CD8-positive, alpha-beta memory T cell (primary cell): ENCODE measurements at places on chromosomes 2 and 18. TPM values are rescaled to one million over a fixed set of nuclear protein-coding genes. Genes with fewer than 3 reads are reported as not detected.

DNA sequence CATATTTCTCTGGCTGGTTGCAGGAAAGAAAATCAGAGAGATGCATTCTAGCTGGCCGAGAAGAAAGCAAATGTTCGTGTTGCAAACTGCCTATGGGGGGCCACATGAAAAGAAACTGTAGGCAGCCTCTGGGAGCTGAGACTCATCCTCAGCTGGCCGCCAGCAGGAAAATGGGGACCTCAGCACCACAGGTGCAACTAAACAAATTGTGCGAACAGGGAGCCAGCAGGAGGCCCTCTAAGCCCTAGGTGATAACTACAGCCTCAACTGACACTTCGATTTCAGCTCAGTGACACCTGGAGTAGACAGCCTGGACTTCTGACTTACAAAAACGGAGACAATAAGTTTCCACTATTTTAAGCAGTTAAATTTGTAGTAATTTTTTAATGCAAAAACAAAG lies 107.3 kb downstream of the DTNB start:
- no peak for DNase-seq
- H3K4me1 ChIP-seq: no peaks in the 10 kb centered on the region
- no peaks in the 10 kb centered on the region for H3K36me3 ChIP-seq
- no peak overlapping the region for H3K27ac ChIP-seq
- no peak overlapping the region for H3K4me3 ChIP-seq

GRCh38 chr18:70931942-70932814 lies 643.3 kb downstream of the SOCS6 start:
- no peaks in the 10 kb centered on the region for H3K36me3 ChIP-seq
- H3K27me3 ChIP-seq: no peaks in the 10 kb centered on the region
- no peak overlapping the region for H3K4me3 ChIP-seq
- H3K27ac ChIP-seq: no peak overlapping the region

DNA sequence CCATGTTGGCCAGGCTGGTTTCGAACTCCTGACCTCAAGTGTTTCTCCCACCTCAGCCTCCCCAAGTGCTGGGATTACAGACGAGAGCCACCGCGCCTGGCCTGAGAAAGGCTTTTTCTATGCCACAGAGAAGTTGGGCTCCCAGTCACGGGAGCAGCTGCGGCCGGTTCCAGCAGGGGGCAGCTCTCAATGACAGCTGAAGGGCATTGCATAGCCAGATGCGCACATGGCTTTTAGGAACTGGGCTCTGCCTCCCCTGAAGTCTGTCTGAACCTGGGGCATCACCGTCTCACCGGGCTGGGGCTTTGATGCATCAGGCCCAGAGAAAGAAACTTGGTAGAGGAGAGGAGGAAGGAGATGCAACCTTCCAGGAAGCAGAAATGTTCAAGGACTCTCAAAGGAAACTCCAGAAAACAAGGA lies 84.2 kb upstream of the LAPTM4A start:
- no peaks in the 10 kb centered on the region for H3K27me3 ChIP-seq
- H3K36me3 ChIP-seq: no peaks in the 10 kb centered on the region

Gene CCDC148
- not detected for polyA plus RNA-seq

Gene STARD6
- polyA plus RNA-seq: not detected

Gene MOCOS
- polyA plus RNA-seq: 0.07 TPM

DNA sequence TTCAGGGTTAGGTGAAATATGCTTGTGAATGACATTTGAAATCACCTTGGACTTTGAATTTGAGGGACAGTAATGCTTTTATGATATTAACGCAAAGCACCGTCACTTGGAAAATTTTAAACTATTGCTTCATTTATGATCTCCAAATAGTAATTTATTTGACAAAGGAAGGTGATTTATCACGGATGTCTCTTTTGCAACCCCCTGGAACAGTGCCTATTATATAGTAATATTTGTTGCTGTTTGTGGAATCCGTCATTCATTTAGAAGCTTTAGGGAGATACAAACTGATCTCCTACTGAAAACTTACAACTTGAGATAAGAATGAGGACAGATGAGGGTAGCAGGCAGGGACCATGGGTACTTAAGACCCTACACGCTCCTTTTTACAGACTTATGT lies 10.7 kb upstream of the ZEB2 start:
- H3K27me3 ChIP-seq: no peaks in the 10 kb centered on the region
- H3K4me1 ChIP-seq: no peaks in the 10 kb centered on the region
- DNase-seq: no peak

DNA sequence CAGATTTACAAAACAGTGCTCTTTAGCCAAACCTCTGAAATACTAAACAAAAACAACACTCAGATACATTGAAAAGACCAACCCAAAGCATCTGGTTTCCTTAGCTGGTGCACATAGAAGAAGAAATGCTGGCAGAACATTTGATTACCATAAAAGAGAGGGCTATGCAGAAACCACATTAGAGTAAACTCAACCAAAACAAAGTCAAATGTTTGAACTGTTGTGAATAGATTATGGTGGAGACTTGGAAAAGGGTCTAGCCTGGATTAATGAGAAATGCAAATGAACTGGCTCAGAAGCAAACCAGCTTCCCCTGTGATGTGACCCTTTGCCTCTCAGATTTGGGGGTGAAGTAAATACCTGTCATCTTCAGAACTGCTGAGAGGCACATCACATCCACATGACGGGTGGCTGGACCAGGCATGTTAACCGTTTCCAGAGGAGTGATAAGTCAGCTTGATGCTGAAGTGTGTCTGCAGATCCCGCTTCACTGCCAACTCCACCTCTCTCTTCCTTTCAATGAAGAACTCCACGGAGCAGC lies 153.0 kb downstream of the NRP2 start:
- H3K27me3 ChIP-seq: no peaks in the 10 kb centered on the region
- no peak for DNase-seq
- H3K27ac ChIP-seq: no peak overlapping the region
- no peaks in the 10 kb centered on the region for H3K4me1 ChIP-seq
- H3K4me3 ChIP-seq: no peak overlapping the region
- no peaks in the 10 kb centered on the region for H3K36me3 ChIP-seq

GRCh38 chr18:9951022-9951859 lies 37.4 kb downstream of the VAPA start:
- H3K27ac ChIP-seq: no peak overlapping the region
- no peaks in the 10 kb centered on the region for H3K27me3 ChIP-seq
- H3K4me3 ChIP-seq: no peak overlapping the region
- no peak for DNase-seq

- H3K36me3 ChIP-seq: no peaks in the 10 kb centered on the region
- no peaks in the 10 kb centered on the region for H3K27me3 ChIP-seq
- DNase-seq: no peak
Observed at GRCh38 chr2:26705126-26705525, 12.6 kb downstream of the KCNK3 start.

Gene MATN3
- not detected for polyA plus RNA-seq

- DNase-seq: no peak
- no peaks in the 10 kb centered on the region for H3K27me3 ChIP-seq
- H3K4me3 ChIP-seq: no peak overlapping the region
- no peaks in the 10 kb centered on the region for H3K4me1 ChIP-seq
- no peak overlapping the region for H3K27ac ChIP-seq
Observed at GRCh38 chr2:30968660-30969397, 161.6 kb upstream of the CAPN13 start.

Gene GREB1
- 0.16 TPM for polyA plus RNA-seq

- H3K27ac ChIP-seq: no peak overlapping the region
- H3K36me3 ChIP-seq: no peaks in the 10 kb centered on the region
- DNase-seq: no peak
- H3K4me1 ChIP-seq: no peaks in the 10 kb centered on the region
- H3K27me3 ChIP-seq: no peaks in the 10 kb centered on the region
Observed at GRCh38 chr2:214376618-214377285, 34.1 kb upstream of the VWC2L start.

- no peak for DNase-seq
- no peak overlapping the region for H3K4me3 ChIP-seq
- H3K27ac ChIP-seq: no peak overlapping the region
- no peaks in the 10 kb centered on the region for H3K36me3 ChIP-seq
- no peaks in the 10 kb centered on the region for H3K4me1 ChIP-seq
- H3K27me3 ChIP-seq: no peaks in the 10 kb centered on the region
Observed at GRCh38 chr2:213238753-213239495, 45.3 kb upstream of the SPAG16 start.

GRCh38 chr2:120346026-120346666 lies at the start of gene INHBB:
Gene INHBB, plus strand, starts transcription at chr2:120346136. Its CDS starts 53 bp downstream, at chr2:120346189.
- H3K4me3 ChIP-seq: no peak within 1 kb of the TSS
- peaks cover 13% of the 10 kb centered on the region for H3K4me1 ChIP-seq
- no peak within 1 kb of the TSS for H3K27ac ChIP-seq
- no peaks in the 10 kb centered on the region for H3K36me3 ChIP-seq

- no peak for DNase-seq
- no peak overlapping the region for H3K4me3 ChIP-seq
Observed at GRCh38 chr18:50662177-50662576, 102.3 kb downstream of the MAPK4 start.

DNA sequence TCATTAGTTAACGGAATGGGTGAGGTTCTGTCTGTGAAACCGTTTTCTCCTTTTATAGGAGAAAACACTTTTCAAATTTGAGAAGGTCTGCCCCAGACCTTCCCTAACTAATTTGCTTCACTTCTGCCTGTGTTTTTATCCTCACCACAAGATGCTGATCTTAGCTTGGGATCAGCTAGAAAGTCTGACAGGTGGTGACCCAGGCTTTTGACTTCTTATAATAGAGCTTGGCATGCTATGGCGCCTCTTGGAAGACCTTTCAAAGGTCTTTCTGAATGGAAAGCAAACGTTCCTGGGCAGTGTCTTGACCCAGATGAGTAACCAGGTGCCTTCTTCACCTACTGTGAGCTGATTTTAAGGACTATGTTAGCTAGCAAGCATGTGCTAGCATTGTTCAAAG lies 91.4 kb downstream of the LYPD6 start:
- H3K27ac ChIP-seq: no peak overlapping the region
- no peaks in the 10 kb centered on the region for H3K36me3 ChIP-seq
- DNase-seq: no peak
- H3K4me1 ChIP-seq: no peaks in the 10 kb centered on the region
- no peak overlapping the region for H3K4me3 ChIP-seq
- no peaks in the 10 kb centered on the region for H3K27me3 ChIP-seq

- no peak overlapping the region for H3K4me3 ChIP-seq
- no peaks in the 10 kb centered on the region for H3K27me3 ChIP-seq
- no peaks in the 10 kb centered on the region for H3K4me1 ChIP-seq
- no peaks in the 10 kb centered on the region for H3K36me3 ChIP-seq
- H3K27ac ChIP-seq: no peak overlapping the region
Observed at GRCh38 chr2:189128970-189129369, 50.6 kb downstream of the COL5A2 start.

Gene ZNF892
- polyA plus RNA-seq: 0.39 TPM

- H3K27me3 ChIP-seq: no peaks in the 10 kb centered on the region
- no peak for DNase-seq
- no peaks in the 10 kb centered on the region for H3K4me1 ChIP-seq
Observed at GRCh38 chr18:70808481-70809056, 519.7 kb downstream of the SOCS6 start.

Gene GPR39
- not detected for polyA plus RNA-seq

DNA sequence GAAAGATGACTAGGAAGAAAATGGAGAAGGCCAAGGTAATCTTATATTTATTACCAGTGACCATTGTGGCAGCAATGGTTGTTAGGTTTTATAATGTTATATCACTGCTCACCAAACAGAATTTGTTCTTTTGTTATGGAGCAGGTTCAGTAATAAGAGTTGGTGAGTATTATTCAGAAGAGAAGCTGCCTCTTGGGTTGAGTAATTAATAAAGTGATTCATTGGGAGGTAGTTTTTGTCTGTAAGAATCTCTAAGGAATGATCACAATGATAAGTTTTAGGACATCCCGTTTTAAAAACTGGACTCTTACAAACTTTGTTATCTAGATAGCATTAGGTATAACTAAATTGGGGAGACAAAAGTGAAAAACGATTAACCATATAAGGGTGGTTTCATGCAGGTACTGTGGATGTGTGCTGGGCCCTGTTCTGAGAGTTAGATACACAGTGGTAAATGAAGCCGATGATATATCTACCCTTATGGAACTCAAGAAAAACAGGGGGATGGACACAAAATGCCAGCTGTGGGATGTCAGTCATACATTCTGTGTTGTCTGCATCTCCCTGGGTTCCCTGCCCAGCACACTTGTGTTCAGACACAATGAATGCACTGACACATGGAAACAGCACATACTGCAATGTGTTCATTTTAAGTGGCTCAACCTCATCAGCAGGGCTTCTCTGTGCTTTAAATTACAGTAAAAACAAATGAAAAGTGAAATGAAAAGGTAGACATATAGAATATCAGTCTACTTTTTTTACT lies 7.5 kb downstream of the MAP4K4 start:
- no peaks in the 10 kb centered on the region for H3K36me3 ChIP-seq
- no peak overlapping the region for H3K27ac ChIP-seq
- H3K4me3 ChIP-seq: no peak overlapping the region

- no peak for DNase-seq
- H3K27me3 ChIP-seq: no peaks in the 10 kb centered on the region
- no peaks in the 10 kb centered on the region for H3K36me3 ChIP-seq
- no peak overlapping the region for H3K27ac ChIP-seq
Observed at GRCh38 chr2:206176121-206176520, 16.4 kb downstream of the EEF1B2 start.

- no peaks in the 10 kb centered on the region for H3K36me3 ChIP-seq
- H3K27me3 ChIP-seq: no peaks in the 10 kb centered on the region
Observed at GRCh38 chr2:159046966-159047365, 78.5 kb downstream of the TANC1 start.

Gene PLCD4
- polyA plus RNA-seq: 0.49 TPM

DNA sequence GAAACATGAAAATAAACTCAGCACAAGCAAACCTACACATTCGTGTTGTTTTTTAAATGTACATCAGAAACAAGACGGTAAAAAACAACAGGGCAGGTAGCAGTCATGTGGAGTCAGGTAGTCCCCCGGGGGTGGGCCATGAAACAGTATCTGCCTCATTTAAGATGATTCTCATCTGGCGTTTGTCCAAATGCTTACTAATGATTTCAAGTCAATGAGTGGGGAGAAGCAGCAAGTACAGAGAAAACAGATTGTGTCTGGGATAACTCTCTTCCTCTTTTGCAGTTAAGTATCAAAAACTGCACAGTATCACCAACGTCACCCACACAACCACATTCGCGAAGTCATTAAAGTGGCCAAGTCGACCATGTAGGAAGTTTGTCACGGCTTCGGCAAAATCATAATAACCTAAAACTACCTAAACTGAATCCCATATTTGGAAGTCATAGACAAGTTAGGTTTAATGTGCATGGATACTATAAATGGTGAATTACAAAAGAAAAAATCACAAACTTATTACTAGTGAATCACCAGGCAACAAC lies 1.3 kb downstream of the LAPTM4A start:
- no peak for DNase-seq
- no peaks in the 10 kb centered on the region for H3K36me3 ChIP-seq
- peak overlapping the region; percentile 100 for H3K27ac ChIP-seq
- peak overlapping the region; percentile 96 for H3K4me3 ChIP-seq

DNA sequence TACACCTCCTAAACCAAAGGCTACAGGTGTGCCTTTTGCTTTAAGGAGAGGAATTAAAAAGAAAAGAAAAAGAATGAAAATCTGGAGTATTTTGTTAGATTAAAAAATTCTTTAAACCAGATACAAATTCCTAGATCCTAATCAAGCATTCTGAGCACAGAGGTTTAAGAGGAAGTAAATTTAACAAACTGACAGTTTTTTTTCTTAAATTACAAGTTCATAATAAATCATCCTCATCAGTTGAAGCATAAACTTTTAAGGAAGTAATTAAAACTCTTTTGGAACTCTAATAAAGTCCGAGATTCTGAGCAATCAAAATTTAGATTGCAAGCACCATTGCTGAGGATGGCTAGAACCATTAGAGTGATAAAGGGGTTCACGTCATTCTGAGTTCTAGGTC lies 75.1 kb downstream of the POLE4 start:
- no peak overlapping the region for H3K4me3 ChIP-seq
- H3K4me1 ChIP-seq: no peaks in the 10 kb centered on the region
- H3K36me3 ChIP-seq: no peaks in the 10 kb centered on the region
- H3K27me3 ChIP-seq: no peaks in the 10 kb centered on the region
- DNase-seq: no peak

GRCh38 chr2:48315896-48316194 lies 214.1 kb upstream of the STON1 start:
- DNase-seq: no peak
- H3K36me3 ChIP-seq: no peaks in the 10 kb centered on the region
- H3K4me1 ChIP-seq: peaks cover 58% of the 10 kb centered on the region
- no peaks in the 10 kb centered on the region for H3K27me3 ChIP-seq
- H3K27ac ChIP-seq: peak overlapping the region; percentile 95
- H3K4me3 ChIP-seq: peak overlapping the region; percentile 75
